ENCODE measurements at places on chromosomes 5 and 9.

- no peak for DNase-seq
These were observed 147.1 kb downstream of the MYO10 start for GRCh38 chr5:16788957-16789356.

GRCh38 chr9:20594608-20595007 lies 27.7 kb downstream of the MLLT3 start:
- DNase-seq, result no peak

DNA sequence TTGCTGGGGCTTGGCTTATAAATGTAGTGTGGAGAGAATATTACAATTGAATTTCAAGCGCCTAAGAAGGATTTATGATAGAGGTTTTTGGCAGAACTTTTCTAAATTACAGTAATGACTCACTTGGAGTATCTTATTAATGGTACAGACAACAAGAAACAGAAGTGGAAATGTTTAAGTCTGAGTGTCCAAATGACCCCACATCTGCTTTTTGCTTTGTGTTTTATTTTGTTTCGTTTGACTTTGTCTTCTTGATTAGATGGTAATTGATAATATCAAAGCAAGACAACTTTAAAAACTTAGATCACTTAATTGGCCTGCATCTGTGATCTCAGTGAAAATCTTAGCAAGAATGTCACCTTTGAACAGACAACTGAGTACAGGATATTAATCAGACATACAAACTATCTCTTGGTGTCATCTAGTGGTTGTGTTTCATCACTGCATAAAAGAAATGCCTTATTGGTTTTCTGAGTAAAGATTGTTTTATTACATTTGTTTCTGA lies 577.4 kb downstream of the ISL1 start:
- no peak for DNase-seq

DNA sequence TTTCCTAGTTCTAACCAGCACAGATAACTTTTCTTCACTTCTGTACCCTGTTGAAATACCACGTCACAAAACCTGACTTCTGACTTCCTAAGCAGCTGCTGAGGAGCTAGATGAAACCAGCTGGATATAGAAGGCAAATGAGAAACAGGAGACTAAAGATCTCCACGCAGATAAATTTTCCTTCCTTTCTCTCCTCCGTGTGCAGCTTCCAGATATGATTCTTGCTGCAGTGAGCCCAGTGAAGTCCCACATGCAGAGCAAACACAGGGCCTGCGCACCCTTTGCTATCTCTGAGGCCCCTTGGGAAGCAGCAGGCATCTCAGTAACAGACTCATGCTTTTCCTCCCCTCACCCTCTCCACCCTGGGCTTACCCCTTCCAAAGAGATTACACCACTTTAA lies 1638.3 kb downstream of the MAT2B start:
- no peak for DNase-seq

GRCh38 chr9:99787556-99787955 lies 34.1 kb upstream of the NR4A3 start:
- no peak for DNase-seq

DNA sequence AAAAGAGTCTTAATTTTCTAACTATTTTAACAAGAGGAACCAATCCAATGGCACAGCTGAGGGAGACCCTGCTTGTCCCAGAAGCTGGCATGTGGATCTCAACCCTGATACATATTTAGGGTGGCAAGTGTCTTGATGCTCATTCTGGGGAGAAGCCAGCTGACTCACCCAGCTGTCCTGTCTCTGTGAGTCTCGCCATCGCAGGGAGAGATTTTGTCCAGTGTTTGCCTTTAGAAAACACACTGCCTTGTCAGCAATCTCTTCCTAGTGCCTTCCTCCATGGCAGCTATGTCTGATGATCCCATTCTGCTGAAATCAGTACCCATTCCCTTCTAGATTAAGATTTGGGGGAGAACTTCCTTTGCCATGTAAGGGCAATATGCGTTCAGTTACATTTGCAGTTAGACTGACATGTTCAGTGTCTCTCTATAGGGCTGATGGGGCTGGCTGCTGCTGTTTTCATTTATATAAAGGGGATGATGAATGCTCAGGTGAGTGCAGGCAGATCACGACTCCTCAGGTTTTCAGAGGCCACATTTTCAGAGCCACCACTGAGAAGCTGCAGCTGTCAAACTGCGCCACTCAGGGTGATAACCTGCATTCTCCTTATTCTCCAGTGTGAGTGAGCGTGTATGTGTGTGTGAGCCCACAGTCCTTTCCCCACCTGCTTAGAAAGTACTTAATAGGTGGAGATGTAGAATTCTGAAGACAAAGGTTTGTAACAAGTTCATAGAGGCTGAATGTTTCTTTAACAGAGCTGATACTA lies 217.0 kb downstream of the GAS1 start:
- DNase-seq, result no peak

- DNase-seq, result no peak
These were observed 69.0 kb downstream of the ADAMTSL1 start for GRCh38 chr9:18542837-18543405.

GRCh38 chr5:16417398-16418074 lies 48.1 kb downstream of the ZNF622 start:
- DNase-seq, result no peak

DNA sequence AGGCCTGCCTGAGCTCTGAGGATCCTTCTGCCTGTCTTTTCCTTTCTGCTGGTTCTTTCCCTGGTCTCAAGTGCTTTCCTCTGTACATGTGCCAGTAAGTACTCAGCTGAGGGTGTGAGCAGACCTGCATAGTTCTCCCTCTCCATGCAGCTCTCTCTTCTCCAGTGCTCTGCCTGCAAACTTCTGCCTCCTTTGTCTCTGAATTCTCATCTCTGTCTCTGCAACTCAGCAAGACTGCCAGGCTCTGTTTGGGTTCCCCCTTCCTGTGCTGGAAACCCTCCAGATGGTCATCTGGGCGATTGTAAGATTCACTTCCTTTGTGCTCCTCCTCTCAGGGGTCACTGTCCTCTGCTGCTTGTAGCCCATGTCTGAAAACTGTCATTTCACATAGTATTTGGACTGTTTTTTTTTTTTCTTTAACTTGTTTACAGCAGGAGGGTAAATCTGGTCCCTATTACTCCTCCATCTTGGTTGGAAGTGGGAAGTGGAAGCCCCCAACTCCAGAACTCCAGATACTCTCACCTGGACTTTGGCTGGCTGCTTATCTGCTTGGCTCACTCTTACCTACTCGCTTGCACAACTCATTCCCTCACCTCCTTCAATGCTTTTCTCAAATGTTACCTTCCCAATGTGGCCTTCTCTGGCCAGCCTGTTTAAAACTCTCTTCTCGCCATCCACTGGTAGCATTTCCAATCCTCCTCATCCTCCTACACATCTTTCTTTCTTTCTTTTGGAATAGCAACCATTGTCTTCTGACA lies 175.3 kb upstream of the TBC1D2 start:
- no peak for DNase-seq

DNA sequence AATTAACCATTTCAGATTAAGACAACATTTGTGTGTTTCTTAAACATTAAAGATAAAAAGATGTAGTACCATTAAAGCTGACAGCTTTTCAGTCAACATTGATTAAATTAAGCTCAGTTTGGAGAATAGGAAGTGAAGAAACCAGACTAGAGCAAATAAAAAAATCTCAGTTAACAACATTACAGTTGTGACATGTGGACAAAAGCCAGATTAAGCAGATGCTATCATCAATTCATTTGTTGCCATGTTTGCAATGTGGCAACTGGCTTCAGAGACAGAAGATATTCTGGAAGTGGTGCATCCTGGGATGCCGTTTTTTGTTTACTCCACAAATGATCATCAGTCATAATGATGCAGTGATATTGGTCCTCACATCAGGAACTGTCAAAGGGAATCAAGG lies 70.3 kb upstream of the CNTLN start:
- DNase-seq, result no peak
